Activated naive CD4-positive, alpha-beta T cell treated with anti-CD3 and anti-CD28 coated beads for 36 hours (primary cell): ENCODE measurements at places on chromosomes 1 and 21. TPM values are rescaled to one million over a fixed set of nuclear protein-coding genes. Genes with fewer than 3 reads are reported as not detected.

The FBXO2 gene
- 0.77 TPM for total RNA-seq

DNA sequence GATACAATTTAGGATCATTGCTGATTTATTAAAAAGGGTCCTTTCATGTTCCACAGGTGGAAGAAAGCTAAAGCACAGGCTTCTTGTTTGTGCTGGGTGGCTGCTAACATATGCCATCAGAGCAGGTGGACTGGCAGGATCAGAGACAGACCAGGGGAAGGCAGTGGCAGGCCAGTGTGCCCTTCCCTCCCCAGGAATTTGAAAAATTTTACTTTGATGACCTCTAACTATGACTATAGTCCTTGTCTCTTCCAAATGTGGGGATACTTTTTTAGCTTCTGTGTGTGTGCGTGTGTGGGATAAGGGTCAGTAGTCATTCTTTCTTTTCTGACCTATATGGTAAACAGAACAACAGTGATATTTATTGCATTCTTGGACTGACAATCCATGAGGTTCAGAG is 49.9 kb downstream of the LHX9 start:
- H3K36me3 ChIP-seq, result no peaks in the 10 kb centered on the region
- no peak overlapping the region for H3K4me3 ChIP-seq
- peaks cover 2% of the 10 kb centered on the region for H3K27me3 ChIP-seq
- DNase-seq, result no peak

DNA sequence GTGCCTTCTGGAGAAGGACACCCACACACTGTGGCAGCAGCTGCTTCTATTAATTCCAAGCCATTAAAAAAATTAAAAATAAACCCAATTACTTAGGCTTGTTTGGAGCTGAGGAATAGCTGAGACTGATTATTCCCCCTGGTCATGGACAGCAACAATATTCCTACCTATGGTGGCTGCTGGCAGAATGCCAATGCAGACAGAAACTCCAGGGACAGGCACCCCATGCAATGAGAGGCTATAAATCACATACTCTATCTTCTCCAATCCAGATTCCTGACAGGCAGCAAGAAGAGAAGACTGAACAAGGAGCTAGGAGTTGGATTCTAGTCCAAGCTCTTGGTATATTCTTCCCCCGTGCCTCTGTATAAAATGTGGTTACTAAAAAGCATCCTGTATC is 275.4 kb upstream of the BEND5 start:
- H3K27me3 ChIP-seq, result peaks cover 3% of the 10 kb centered on the region
- no peaks in the 10 kb centered on the region for H3K36me3 ChIP-seq
- no peak for DNase-seq
- no peaks in the 10 kb centered on the region for H3K4me1 ChIP-seq

DNA sequence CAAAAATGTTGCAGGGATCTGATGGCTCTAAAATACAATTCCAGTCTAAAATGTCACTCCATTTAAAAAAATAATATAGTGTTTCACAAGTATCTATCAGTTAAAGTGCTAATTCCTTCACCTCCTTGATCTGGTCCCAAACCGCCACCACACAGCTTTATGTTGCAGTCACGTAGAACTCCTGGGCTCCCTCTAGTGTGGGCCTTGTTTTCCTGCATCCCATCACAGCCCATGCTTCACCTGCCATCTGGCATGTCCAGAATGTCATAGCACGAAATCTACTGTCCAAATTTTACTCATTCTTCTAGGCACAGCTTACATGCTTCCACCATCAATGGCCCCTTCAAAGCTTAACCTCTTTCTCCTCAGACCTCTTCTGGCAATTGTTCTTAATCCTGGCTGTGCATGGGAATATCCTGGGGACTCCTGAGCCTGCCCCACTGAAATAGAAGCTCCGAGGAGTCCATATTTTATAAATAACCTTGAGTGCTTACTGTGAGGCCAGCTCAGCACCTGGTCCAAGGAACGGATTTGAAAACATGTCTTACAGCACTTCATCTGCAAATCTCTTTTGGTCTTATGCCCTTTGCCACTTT is 15.5 kb downstream of the FYB2 start:
- H3K4me3 ChIP-seq, result no peak overlapping the region
- H3K4me1 ChIP-seq, result no peaks in the 10 kb centered on the region
- peaks cover 9% of the 10 kb centered on the region for H3K27me3 ChIP-seq
- DNase-seq, result peak; percentile 17

The PAQR7 gene
- 2.8 TPM for total RNA-seq

The KCNJ15 gene
- total RNA-seq, result 0.60 TPM

GRCh38 chr1:199855580-199855979 is 171.9 kb upstream of the NR5A2 start:
- H3K27ac ChIP-seq, result no peak overlapping the region
- H3K27me3 ChIP-seq, result peaks cover 16% of the 10 kb centered on the region
- no peak overlapping the region for H3K4me3 ChIP-seq
- H3K4me1 ChIP-seq, result peaks cover 4% of the 10 kb centered on the region

DNA sequence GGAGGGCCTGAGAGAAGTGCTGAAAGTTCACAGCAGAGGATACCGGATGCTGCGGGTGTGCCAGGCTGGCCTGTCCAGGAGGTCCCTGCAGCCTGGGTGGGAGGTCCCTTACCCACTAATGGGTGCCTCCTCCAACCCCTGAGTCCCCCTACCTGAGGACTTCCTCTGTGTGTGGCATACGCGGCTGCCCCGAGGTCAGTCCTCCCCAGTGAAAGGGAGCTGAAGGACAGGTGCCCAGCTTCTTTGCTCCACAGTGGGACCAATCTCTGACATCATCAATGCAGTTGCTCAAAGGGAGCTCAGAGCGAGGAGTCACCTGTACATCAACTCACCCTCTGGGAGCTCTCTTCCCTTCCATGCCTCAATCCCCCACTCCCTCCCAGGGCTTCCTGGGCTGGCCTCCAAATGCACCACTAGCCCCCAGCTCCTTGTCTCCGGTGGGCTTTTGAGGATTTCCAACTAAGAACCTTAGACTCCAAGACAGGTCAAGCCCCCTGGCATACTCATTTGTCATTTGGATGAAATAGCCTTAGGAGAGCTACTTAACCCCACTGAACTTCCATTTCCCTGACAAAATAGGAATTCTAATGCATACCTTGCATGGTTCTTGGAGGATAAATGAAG is 53.9 kb downstream of the PDE9A start:
- no peaks in the 10 kb centered on the region for H3K27me3 ChIP-seq
- no peaks in the 10 kb centered on the region for H3K4me1 ChIP-seq
- no peak overlapping the region for H3K27ac ChIP-seq
- H3K36me3 ChIP-seq, result no peaks in the 10 kb centered on the region

GRCh38 chr21:23801292-23801691 is 1806.0 kb downstream of the MRPL39 start:
- H3K27me3 ChIP-seq, result peaks cover 2% of the 10 kb centered on the region
- no peaks in the 10 kb centered on the region for H3K4me1 ChIP-seq

DNA sequence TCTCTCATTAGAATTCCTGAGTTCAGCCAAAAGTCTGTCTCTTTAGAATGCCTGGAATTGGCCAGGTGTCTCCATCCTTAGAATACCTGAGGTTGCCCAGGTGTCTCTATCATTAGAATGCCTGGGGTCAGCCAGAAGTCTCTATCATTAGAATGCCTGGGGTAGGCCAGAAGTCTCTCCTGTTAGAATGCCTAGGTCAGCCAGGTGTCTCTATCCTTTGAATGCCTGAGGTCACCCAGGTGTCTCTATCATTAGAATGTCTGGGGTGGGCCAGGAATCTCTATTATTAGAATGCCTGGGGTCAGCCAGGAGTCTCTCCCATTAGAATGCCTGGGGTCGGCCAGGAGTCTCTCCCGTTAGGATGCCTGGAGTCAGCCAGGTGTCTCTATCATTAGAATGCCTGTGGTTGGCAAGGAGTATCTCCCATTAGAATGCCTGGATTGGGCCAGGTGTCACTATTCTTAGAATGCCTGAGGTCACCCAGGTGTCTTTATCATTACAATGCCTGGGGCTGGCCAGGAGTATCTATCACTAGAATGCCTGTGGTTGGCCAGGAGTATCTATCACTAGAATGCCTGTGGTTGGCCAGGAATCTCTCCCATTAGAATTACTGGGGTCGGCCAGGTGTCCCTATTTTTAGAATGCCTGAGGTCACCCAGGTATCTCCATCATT is 43.0 kb downstream of the RNF187 start:
- no peak for DNase-seq
- H3K36me3 ChIP-seq, result no peaks in the 10 kb centered on the region
- no peak overlapping the region for H3K27ac ChIP-seq
- H3K4me1 ChIP-seq, result no peaks in the 10 kb centered on the region
- H3K4me3 ChIP-seq, result no peak overlapping the region
- H3K27me3 ChIP-seq, result peaks cover 30% of the 10 kb centered on the region

DNA sequence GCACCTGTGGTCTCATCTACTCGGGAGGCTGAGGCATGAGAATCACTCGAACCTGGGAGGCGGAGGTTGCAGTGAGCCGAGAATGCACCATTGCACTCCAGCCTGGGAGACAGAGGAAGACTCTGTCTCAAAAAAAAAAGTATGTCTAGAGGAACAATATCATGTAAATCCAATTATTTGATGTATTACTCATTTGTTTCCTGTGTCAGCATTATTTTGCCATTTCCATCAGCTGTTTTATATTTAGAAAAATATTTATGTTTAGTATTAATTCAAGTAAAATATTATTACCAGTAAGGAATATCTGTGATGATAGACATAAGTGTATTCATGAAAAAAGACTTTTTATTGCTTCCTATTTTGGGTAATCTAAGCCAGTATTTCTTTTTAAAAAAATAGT is 13.0 kb downstream of the TDRKH start:
- no peaks in the 10 kb centered on the region for H3K4me1 ChIP-seq
- no peaks in the 10 kb centered on the region for H3K27me3 ChIP-seq
- DNase-seq, result no peak
- no peak overlapping the region for H3K4me3 ChIP-seq

The RNF186 gene
- not detected for total RNA-seq

- H3K27me3 ChIP-seq, result no peaks in the 10 kb centered on the region
- peaks cover 32% of the 10 kb centered on the region for H3K36me3 ChIP-seq
- DNase-seq, result no peak
- H3K27ac ChIP-seq, result no peak overlapping the region
- peak overlapping the region; percentile 92 for H3K4me3 ChIP-seq
Observed at GRCh38 chr21:39181205-39181818, 1.9 kb downstream of the PSMG1 start.

- no peak for DNase-seq
- no peak overlapping the region for H3K4me3 ChIP-seq
- H3K36me3 ChIP-seq, result no peaks in the 10 kb centered on the region
- no peak overlapping the region for H3K27ac ChIP-seq
- H3K4me1 ChIP-seq, result peaks cover 4% of the 10 kb centered on the region
Observed at GRCh38 chr1:207440626-207441025, 13.5 kb upstream of the CR2 start.

GRCh38 chr1:192252776-192253175 is 64.0 kb upstream of the RGS21 start:
- no peaks in the 10 kb centered on the region for H3K27me3 ChIP-seq
- no peaks in the 10 kb centered on the region for H3K36me3 ChIP-seq
- no peak overlapping the region for H3K27ac ChIP-seq
- H3K4me1 ChIP-seq, result no peaks in the 10 kb centered on the region

DNA sequence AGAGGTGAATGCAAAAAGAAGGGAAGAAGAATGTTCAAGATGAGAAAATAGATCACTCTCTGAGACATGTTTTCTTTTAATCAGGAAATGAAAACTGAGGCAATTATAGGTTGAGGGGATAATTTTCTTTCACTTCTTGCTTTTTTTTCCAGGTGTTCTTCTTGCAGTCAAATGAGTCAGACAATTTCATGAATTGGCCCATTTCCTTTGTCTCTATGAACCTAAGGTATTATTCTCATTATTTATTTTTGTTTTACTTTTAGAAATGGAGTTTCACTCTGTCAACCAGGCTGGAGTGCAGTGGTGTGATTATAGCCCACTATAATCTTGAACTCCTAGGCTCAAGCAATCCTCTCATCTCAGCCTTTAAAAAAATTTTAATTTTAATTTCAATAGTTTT is 3.5 kb upstream of the VASH2 start:
- DNase-seq, result no peak
- H3K4me3 ChIP-seq, result no peak overlapping the region
- H3K27me3 ChIP-seq, result peaks cover 25% of the 10 kb centered on the region
- H3K4me1 ChIP-seq, result peaks cover 5% of the 10 kb centered on the region
- H3K27ac ChIP-seq, result no peak overlapping the region
- no peaks in the 10 kb centered on the region for H3K36me3 ChIP-seq

GRCh38 chr21:42592156-42592820 is 61.1 kb upstream of the PDE9A start:
- H3K4me3 ChIP-seq, result no peak overlapping the region
- no peaks in the 10 kb centered on the region for H3K27me3 ChIP-seq
- DNase-seq, result no peak
- H3K36me3 ChIP-seq, result no peaks in the 10 kb centered on the region

The GBP7 gene
- total RNA-seq, result 0.12 TPM

The ACOT11 gene
- total RNA-seq, result 1.2 TPM

The CCDC190 gene
- not detected for total RNA-seq

DNA sequence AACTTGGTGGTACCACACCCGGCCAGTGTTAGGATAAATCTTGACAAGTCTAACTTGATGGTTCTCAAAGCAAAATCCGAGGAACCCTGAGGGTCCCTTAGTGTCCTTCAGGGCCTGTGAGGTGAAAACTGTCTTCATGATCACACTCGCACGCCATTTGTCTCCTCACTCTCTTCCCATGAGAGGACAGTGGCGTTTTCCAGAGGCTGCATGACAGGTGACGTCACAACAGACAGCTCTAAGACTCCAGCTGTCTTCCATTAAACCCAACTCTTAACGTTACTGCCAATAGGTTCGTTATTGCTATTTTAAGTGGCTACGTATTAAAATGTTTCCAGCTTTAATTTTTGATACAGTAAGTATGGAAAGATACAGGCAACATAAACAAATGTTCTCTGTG is 13.8 kb downstream of the CFAP74 start:
- no peak overlapping the region for H3K4me3 ChIP-seq
- H3K36me3 ChIP-seq, result no peaks in the 10 kb centered on the region
- H3K27ac ChIP-seq, result no peak overlapping the region
- H3K4me1 ChIP-seq, result peaks cover 8% of the 10 kb centered on the region
- no peak for DNase-seq

The FCRL2 gene
- not detected for total RNA-seq

DNA sequence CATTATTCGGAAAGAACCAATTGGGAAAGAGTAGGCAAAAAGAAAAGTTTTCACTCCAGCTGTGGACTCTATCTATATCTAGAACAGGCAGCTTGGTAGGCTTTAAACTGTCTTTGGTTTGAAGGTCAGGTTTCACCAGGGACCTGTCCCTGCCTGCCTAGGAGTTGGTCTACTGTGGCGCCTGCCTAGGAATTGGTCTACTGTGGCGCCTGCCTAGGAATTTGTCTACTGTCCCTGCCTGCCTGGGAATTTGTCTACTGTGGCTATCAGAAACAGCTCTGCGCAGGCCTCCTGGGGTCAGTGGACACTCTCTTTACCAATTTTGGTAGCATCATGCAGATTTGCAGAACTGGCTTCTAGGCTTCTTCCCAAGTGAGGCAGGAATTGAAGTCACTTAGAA is 13.8 kb downstream of the USP25 start:
- H3K27ac ChIP-seq, result no peak overlapping the region
- H3K36me3 ChIP-seq, result peaks cover 13% of the 10 kb centered on the region
- no peaks in the 10 kb centered on the region for H3K27me3 ChIP-seq

DNA sequence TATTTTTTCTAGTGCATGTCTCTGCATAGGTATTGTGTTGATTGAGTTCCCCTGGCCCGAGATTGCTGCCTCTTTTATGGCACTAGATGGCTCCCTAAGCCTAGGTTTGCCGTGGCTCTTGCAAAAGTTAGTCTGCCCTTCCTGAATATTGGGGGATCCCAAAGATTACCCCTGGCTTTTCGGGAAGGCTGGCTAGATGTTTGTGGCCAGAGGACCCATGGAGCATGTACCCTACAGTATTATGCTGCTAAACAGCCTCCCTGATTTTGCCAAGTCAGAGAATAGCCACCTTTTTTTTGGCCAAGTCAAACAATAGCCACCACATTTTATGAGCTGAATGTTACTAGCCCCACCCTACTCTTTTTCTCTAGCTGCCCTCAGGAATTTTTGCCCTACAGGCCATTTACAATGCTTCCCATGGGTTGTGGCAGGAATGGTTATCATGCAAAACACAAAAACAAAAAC is 343.2 kb downstream of the OLFM3 start:
- no peaks in the 10 kb centered on the region for H3K36me3 ChIP-seq
- H3K27ac ChIP-seq, result no peak overlapping the region
- H3K27me3 ChIP-seq, result no peaks in the 10 kb centered on the region
